HFFc6 (cell line): ENCODE measurements at places on chromosomes 3 and 15.
A peak's percentile ranks its signal among the peaks of the same experiment; 100 is the strongest.

GRCh38 chr3:97810779-97811390, 10.9 kb upstream of the CRYBG3 start:
- peak; percentile 10 for DNase-seq

DNA sequence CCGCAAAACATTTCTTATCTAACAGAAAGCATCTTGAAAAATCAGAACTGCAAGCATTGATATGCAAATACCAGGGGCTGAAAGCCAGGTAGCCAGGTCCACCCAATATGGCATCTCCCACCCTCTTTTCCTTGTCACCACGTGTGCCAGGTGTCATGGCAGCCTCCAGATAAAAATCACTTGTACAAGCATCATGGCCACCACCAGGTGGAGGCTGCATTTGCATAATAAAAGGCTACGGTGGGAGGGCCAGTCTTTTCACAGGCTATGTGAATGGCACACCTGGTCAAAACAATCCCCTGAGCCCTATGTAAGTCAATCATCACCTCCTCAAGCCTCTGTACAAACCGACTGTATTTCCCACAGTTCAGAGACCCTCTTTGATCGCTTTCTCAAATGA, 1233.1 kb upstream of the ALCAM start:
- no peak for DNase-seq

- no peak for DNase-seq
These were observed 87.3 kb upstream of the OSTN start for GRCh38 chr3:191111722-191112121.

GRCh38 chr15:45326280-45326679, 52.1 kb downstream of the GATM start:
- DNase-seq, result no peak

DNA sequence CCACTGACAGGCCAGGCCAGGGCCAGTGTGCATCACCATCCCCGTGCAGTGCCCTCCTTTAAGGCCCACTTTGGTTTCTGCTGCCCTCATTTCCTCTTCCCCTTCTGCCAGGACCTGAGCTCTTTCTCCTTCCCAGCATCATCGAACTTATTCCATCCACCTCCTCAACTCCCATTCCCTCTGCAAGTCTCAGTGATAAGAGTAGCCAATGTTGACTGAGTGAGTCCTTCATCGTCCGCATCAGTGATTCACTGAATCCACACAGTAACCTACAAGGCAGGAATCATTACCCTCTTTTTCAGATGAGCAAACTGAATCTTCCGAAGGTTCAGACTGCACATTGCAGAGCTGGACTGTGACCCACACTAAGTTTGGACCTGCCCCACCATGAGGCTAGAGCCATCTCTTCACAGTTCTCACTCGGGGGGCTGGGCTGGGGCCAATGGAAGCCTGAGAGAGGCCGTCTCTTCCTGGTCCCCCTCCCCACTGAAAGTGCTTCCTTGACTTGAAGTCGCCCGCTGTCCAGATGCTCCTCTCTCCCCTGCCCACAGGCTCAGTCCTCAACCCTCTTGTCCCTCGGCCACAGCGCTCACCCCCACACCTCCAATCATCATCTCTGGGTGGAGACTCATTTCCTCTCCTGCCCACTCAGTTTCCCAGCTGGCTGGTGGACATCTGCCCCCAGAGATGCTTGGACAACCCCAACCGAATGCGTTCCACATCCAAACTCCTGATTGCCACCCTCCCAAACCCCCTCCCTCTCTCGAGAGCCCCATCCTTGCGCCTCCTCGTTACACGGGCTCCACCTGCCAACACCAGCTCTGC, 15.2 kb upstream of the ANPEP start:
- no peak for DNase-seq

- no peak for DNase-seq
These were observed 1.6 kb upstream of the ITGA11 start for GRCh38 chr15:68433551-68433950.

- no peak for DNase-seq
These were observed 155.4 kb upstream of the GOLGA6L4 start for GRCh38 chr15:84079885-84080777.

DNA sequence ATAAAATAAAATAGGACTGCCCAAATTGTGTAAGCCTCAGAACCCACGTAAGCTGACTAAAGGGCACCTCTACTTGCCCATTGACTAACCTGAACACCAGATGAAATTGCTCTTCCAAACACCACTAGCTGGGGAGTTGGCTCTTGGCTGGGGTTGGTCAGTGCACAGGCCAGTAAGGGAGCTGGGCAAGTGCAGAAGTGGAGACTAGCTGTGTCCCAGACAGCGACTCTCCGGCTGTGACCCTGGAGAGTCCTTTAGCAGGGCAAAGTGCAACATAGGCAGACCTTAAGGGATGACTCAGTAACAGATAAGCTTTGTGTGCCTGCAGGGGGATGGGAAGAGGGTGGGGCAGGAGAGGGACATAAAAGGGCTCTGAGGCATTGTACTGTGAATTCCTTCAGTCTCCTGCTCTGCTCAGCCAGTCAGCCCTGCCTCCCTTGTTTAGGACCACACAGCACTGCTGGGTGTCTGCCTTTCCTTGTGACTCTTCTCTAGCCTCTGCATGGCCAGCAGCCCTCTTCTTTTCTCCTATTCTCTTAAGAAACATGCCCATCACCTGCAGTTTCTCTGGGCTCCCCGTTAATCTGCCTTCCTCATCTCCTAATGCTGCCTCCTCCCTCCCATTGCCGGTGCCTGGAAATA, 13.2 kb downstream of the NR1I2 start:
- DNase-seq, result no peak
